ENCODE measurements at places on chromosomes 5 and 9.
A peak's percentile ranks its signal among the peaks of the same experiment; 100 is the strongest.

- no peak for DNase-seq
Measured at GRCh38 chr5:3041001-3041400, 289.5 kb upstream of the IRX2 start.

DNA sequence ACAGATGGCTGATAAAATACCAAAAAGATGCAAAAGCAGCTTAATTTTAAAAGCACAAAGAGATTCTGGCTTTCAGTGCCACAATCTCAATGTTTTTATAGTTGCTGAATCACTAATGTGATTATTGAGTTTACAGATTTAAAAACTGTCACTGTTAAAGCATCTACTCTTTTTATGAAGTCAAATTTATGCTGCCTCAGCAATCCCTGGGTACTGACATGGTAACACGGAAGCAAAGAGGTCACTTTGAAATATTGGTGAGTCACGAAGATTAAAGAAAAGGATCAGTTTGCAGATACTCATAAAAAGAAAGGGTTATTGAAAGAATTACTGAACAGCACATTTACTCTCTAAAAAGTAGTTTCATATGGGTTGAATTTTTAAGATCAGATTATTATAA, 39.7 kb upstream of the HMGCS1 start:
- no peak for DNase-seq

DNA sequence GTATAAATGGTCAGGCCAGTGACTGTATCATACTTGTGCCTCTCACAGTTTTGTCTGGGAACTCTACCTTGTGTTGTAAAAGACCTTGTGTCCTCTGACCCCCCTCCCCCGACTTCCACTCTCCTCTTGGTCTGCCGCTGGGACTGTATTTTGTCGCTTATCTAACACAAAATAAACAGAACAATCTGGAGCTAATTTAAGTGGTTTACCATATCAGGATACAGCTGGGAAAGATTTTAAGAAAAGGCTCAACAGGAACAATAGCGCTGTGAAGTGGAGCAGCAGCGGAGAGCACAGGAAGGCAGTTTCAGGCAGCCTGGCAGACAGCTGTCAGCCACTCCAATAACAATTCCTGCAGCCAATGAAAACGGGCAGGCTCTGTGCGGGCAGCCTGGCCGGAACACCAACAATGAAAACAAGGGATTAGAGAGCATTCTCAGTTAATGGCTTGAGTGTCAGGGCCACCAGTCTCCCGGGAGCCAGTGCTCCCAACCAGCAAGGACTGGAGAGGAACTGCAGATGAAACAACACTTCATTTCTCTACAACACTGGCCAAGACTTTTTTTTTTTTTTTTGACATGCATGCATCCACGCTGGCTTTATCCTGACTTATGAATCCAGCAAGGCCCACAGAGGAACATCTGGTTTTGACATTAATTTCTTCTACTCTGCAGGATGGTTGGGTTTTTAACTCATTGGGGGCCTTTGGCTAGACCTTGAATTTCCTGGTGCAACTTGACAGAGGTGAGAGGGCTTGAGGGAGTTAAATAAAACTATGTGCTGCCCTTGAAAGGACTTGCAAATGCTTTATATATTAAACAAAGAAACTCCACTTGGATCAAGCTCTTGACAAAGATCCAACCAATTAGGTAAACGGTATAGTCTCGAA, 76.7 kb downstream of the ARSB start:
- peak; percentile 98 for DNase-seq

DNA sequence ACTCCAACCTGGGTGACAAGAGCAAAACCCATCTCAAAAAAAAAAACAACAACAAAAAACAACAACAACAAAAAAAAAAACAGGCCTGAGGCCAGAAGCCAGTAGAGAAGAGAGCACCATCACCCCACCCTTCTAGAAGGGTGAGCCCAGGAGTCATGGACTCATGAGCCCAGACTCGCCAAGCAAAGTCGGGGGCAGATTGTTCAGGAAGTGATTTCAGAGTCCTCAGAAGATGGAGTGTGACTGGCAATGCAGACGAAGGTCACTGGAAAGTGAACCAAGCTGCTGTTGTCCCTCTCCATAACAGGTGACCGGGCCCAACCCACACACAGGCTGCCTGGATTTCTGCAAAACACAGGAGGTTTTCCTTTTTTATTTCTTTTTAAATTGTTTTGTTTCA, 9.0 kb upstream of the WDR38 start:
- DNase-seq, result no peak

GRCh38 chr9:75626860-75627259, 263.6 kb upstream of the PCSK5 start:
- no peak for DNase-seq

GRCh38 chr5:67813877-67814539, 401.5 kb upstream of the PIK3R1 start:
- DNase-seq, result no peak

DNA sequence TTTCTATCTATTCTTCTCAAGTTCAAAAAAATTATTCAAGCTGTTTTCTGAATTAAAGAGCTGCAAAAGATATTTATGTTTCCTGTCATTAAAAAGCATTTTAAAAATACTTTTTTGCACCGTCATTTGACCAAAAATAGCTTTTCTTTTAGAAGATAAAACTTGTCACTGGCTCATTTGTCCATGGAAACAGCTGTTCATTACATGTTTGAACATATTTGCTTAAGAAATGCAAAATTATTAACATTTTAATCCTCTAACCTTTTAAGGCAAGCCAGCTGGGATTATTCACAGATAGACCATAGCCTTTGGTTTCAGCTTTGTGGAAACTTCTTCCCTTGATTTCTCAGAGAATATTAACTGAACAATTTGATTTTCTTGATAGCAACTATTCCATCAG, 393.9 kb downstream of the TUSC1 start:
- no peak for DNase-seq

DNA sequence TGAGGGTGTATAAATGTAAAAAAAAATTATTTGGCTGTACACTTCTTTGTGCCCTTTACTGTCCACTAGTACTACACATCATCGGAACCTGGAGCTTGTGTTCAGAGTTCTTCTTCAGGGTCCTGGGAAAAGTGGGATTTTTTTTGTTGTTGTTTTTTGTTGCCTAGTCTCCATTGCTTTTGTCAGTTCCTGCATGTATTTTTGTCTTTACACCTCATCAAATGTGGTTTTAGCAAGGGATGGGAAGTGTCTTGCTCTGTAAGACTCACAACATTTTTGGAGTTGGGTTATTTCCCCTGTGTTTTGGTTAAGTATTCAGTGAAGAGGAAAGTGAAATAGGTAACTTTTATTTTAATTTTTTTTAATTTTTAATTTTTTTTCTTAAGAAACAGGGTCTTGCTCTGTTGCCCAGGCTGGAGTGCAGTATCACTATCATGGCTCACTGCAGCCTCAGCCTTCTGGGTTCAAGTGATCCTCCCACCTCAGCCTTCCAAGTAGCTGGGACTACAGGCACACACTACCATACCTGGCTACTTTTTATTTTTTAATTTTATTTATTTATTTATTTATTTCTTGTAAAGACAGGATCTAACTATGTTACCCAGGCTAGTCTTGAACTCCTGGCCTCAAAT, 40.7 kb downstream of the GARNL3 start:
- no peak for DNase-seq

DNA sequence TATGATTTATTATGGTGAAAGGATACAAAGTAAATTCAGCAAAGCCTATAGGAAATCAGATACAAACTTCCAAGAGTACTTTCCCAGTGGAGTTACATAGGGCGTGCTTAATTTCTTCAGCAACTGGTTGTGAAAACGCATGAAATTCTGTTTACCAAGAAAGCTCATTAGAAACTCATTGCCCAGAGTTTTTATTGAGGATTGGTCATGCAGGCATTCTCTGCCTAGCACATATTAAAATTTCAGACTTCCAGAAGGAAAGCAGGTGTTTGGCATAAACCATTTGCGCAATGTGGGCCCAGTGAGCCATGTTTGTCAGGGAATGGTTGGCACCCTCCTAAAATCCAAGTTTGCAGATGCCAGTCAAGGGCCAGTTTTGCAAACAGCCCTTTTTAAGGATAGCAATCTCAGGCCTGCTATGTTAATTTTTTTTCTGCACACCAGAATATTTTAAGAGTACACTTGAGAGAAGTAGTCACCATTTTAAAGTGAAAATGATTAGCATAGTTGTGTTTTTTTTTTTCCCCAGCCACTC, 311.1 kb upstream of the CHD1 start:
- no peak for DNase-seq

GRCh38 chr5:34411470-34412346, 244.4 kb upstream of the RAI14 start:
- DNase-seq, result no peak

DNA sequence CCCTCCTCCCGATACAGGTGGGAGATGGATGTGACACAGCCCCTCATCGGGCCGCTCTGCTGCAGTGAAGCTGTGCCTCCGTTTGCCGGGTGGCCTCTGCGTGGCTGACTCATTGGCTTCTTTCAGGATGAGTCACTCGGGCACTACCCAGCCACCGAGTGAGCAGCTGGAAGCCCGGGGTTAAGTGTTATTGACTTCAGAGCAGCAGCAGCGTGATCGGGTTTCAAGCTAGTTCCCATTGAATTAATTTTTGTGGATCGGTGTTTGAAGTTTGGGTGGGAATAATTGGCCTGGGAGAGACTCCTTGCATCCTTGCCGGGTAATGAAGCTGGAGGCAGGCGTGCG, 266.4 kb upstream of the IRX4 start:
- DNase-seq, result no peak

DNA sequence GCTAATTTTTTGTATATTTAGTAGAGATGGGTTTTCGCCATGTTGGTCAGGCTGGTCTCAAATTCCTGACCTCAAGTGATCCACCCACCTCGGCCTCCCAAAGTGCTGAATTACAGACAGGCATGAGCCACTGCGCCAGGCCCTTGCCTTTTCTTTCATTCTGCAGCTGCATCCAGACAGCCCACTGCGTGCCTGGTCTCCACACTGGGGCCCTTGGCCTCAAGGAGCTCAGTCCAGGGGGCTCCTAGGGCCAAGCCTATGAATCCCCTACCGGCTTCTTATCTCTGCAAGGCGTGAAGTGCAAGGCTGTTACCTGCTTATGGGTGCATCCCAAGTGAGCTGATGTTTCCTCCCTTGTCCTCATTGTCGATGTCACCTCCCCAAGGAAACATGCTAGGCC, 78.8 kb downstream of the CSNK1A1 start:
- DNase-seq, result no peak

DNA sequence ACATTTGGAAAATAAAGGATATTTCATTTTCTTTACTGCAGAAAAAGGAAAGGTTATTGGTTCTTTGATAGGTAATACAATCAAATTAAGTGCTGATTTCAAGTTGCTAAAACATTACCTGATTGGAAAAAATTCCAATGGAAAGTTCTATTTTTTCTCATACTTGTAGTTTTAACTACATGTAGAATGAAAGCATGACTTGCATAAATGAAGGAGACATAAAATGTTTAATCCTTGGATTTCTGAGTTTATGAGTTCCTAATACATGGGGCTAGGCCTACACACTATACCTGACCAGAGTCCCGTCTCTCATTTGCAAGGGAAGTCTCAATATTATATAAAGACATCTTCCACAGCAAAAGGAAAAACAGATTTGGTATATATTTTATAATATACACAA, 5.2 kb upstream of the MEIKIN start:
- DNase-seq, result no peak

DNA sequence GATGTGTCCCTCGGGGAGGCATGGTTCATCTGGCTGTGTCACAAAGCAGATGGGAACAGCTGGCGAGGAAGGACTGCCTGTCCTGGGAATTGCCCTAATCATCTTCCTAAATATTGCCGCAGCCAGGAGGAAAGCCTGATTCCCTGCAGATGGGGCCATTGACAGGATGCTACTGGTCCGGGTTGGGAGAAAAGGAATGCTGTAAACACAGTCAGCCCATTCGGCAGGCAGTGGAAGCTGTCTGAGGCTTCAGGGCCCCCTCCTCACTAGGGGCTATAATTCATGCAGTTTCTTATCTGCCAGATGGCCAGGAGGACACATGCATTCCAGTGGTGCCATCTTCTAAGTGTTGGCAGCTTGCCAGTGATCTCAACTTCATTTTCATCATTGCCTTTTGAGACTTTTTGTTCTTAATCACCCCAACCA, 110.3 kb downstream of the KCNIP1 start:
- DNase-seq, result no peak

DNA sequence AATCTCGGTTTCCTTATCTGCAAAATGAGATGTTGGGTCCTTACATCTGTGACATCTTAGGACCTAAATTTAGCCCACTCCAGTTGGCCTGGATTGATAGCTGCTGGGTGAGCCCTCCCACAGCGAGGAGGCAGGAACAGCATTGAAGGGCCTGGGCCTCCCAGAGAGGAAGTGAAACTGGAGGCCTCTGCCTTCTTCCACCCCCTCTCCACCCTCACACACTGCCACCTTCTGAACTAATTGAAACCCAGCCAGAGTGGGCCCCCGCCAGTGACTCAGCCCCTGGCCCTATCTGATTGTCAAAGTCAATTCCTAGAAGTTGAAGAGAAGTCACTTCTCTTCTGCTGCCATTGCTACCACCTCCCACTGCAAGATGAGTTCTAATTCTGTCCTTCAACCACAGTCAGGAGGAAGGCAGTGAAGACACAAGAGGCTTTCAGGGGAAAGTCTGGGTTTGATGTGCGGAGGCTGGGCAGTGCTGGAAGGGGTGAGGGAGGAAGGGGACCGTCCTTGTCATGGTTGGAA, 55.2 kb upstream of the NEK6 start:
- peak; percentile 44 for DNase-seq

DNA sequence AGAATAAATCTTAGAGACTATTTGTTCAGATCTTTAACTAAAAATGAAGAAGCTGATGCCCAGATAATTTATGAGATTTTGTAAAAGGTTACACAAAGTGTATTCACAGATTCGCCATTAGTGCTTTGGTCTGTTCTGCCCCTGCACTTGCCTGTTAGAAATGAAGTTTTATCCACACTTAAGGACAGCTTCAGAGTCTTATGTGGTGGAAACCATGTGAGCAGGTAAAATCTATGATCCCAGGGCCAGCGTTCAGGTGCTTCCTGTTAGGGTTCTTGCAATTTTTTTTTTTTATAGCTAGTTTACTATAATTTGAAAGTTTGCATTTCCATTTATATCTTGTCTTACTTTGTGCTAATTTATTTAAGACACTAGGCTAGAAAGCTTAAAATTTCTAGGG, 561.6 kb downstream of the PRR16 start:
- no peak for DNase-seq

DNA sequence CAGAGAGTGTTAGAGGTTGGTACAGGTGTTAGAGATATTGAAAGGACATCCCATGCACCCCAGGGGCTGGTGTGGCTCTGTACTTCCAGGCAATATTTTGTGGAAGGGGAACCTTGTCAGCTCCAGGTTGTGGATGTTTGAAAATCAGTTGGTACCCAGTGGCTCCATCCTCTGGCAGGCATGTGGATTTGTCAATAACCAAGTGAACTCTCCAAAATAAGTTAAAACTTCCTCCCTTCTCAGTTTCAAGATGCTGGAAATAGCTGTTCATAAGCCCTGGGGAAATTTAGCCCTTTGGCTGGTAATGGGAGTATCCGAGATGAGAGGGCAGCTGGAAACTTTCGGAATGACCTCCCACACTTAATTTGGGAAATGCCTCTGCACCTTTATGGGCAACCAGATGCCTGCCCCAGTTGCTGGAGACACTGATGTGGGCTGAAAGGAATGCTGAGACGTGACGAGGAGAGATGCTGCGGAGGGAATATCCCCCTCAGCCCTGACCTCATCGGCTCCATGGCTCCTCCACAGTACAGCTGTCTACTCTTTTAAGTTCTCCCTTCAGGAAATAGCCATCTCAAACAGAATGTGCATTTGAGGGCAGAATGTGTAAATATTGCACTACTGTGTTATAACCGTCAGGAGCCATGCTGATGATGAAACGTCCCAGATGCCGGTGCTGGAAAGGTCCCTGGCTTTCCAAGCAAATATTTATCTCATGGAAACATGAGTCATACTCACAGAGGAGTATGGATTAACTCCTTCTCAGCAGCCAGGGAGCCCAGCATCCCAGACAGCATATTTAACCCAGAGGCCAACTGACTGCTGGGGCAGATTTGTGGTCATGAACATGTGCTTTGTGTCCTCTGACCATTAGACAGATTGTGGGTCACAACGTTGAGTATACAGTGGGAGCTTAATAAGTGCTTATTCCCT, 29.5 kb downstream of the TGFBI start:
- peak; percentile 77 for DNase-seq

Measured in endothelial cell of umbilical vein (primary cell).